ENCODE measurements at places on chromosomes 3 and 15.
A peak's percentile ranks its signal among the peaks of the same experiment; 100 is the strongest.

DNA sequence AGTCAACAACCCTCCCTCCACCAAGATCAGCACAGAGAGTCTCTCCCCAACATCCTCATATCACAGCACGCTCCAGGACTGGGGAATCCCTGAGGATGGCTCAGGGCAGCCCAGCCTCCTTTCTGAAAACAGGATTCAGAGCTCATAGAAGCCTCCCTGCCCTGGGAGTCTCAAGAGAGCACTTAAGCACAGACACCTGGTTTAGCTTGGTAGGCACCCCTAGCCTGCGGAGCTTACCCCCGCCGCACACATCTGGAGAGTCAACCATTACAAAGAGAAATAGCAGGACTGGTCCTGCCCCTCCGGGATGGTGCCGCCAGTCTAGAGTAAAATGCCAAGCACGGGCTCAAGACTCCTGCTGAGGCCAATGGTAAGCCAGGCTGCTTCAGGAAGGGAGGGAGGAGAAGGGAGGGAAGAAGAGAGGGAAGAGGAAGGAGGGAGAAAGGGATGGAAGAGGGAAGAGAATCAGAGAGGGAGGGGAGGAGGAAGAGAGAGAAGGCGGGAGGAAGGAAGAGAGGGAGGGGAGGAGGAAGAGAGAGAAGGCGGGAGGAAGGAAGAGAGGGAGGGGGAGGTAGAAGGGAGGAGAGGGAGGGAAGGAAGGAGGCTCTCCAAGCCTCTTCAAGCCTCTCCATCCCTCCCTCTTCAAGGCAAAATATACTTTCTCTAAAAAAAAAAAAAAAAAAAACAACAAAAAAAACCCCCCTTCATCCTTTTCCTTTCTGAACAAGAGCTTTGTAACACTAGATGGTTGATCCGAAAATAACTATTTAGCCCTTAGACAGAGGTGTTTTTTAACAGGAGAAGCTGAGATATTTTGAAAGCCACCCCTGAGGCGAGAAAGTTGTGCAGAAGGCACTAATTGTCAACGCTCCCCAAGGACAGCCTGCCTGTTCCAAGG, 278.6 kb upstream of the TLE3 start:
- DNase-seq, result no peak

DNA sequence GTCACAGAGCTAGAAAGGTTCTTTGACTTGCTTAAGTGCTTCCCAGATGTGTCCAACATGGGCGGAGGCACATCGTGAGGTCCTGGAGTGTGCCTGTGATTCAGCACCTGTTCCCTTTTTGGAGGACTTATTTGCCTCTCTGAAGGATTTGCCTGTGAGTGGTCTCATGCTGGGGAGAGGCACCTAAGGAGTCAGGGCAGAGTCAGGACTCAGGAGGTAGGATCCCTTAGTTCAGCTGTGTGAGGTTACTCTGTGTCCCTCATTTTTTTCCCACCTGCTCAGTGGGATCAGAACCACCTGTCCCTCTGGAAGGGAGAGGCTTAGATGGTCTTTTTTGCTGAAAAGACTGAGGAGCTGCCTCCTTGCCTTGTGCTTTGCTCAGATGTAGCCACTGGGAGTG, 3.0 kb downstream of the ZNF589 start:
- no peak for DNase-seq

DNA sequence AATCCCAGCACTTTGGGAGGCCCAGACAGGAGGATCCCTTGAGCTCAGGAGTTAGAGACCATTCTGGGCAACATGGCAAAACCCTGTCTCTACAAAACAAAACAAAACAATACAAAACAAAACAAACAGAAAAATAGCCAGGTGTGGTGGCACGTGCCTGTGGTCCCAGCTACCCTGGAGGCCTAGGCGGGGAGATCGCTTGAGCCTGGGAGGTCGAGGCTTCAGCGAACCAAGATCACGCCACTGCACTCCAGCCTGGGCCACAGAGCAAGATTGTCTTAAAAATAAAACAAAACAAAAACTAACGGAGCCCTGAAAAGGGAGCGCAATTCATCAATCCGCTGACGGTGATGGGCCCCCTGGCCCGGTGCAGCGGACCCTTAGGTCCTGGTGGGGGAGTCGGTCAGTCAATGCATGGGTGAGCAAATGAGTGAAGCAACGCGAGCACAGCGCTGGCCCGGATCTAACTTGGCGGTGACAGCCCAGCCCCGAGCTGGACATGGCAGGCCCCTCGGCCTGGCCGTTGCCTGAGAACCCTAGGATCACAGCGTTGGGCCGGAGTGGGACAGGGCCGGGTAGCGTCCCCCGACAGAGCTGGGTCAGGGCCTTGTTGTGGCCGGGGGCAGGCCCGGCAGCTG, 52.4 kb upstream of the BLM start:
- peak; percentile 81 for DNase-seq

GRCh38 chr3:20658491-20658890, 472.5 kb upstream of the SGO1 start:
- DNase-seq, result no peak

DNA sequence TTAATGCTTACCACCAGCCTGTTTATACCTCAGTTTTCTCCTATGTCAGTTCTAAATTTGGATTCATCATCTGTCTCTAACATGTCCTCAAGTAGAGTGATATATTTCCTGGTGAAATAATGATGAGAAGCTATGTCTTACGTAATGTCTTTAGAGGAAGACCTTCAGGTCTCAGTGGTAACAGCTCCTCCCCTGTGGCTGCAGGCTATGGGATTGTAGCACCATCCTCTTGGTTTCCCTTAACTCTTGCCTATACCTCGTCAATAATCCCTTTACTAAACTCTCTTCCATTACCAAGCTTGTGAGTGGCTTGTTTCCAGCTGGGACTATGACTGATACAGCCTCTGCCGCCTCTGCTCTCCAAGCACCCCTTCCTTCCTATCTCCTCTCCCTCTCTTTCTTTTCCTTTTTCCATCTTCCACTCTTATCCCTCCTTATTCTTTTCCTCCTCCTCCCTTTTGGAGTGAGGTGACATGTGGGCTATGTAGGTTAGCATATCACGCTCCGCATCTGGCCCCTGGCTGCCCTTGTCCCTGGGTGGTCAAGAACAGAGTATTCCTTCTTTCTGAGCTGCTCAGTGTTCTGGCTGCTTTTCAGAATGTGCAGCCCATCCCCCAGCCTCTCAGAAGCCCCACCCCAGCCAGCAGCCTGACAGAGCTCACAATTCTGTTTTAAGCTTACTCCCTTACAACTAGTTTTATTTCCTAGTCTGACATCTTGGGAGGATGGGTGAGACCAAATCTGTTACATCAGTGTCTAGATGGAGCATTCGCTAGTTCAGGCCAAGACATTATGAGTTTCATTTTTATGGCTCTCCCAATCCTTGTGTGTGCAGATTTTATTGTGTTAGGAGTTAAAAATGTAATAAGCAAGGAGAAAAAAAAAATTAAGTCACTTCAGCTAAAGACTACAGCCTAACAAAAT, 75.0 kb upstream of the RNU6-1 start:
- DNase-seq, result peak; percentile 69

- DNase-seq, result peak; percentile 22
These were observed 1.1 kb upstream of the CSRNP1 start for GRCh38 chr3:39154280-39155021.

DNA sequence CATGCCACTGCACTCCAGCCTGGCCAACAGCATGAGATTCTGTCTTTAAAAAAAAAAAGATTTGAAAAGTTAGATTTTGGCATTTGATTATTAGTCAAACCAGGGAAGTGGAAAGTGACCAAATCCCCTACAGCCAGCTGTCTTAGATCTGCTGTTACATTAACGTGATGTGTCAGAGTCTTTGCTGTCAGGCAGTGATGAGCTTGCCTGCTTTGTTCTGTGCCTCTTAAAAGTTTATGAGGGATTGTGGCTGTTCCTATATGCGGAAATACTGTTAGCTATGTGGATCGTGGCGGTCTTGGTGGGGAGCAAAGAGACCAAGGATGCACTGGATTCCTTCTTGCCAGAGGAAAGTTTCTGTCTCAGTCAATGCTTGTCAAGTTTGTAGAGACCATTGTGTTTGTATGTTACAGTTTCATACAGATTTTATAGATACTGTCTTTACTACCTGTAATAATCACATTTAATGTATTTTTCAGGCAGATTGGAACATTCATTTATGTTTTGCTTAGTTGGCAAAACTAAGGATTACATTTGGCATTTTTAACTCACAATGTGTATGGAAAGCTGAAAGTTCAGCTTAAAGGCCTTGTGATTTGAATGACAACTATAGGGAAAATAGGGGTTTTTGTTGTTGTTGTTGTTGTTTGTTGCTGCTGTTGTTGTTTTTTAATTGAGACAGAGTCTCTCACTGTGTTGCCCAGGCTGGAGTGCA, 137.4 kb downstream of the VPS8 start:
- DNase-seq, result no peak

DNA sequence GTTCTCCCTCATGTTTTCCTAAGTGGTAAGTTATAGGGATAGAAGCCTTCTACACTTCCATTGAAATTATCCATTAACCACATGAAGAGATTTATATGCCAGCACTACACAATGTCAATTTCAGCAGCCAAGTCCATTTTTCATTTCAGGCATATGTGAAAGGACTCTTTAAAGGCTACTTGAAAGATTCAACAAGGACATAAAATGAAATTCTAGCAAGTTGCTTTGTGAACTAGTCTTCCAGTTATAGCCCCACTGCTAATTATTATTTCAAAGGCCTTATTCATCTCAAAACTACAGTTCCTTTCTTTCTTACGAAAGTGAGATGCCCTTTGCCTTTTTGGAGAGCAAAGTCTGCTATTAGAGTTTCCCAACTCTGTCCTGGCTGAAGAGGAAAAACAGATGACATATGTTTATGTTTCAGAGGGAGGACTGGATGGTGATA, 66.0 kb upstream of the SLC2A2 start:
- no peak for DNase-seq

GRCh38 chr3:106305882-106306435, 437.1 kb upstream of the CBLB start:
- no peak for DNase-seq

- DNase-seq, result no peak
These were observed 153.5 kb downstream of the FNDC3B start for GRCh38 chr3:172192830-172193415.

DNA sequence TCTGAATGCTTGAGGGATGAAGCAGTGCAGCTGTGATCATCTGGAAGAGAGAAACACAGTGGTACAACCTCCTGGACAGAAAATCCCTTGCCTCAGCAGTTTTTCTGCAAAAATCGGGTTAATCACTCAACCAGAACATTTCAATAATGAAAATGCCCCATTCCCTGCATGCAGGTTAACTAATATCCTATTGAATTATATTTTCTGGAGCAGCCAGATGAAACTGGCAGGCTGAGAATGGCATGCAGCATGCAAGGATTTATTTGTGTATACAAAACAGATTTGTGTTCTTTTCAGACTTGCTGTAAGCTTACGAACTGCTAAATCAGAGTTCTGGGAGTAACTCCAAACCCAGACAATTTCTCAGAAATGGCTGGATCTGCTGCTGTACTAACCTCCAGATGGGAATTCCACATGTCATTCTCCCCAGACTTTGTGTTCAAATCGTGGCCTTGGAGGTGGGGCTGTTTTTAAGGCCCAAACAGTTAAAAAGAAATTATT, 39.1 kb downstream of the SLC9A9 start:
- DNase-seq, result no peak

GRCh38 chr3:185732782-185733181, 92.1 kb downstream of the IGF2BP2 start:
- DNase-seq, result no peak

GRCh38 chr15:79644091-79644490, 212.0 kb downstream of the MINAR1 start:
- DNase-seq, result no peak

DNA sequence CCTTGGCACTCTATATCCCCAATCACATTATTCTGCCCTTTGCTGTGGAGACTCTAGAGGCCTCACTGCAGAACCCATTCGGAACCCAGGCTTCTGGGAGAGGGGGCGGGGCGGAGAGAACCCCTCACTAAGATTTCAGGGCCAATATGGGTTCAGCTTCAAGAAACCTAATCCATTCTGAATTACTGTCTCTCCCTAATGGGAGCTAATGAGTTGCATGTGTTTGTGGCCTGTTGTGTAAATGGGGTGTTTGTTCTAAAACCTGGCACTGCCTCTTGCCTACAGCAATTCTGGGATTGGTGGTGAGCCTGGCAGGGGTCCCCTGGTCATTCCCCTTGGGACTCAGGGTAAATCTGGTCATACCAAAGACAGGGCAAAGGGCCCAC, 605 bp upstream of the RASL12 start:
- DNase-seq, result no peak

GRCh38 chr15:50059883-50060282, 59.1 kb downstream of the ATP8B4 start:
- DNase-seq, result no peak

DNA sequence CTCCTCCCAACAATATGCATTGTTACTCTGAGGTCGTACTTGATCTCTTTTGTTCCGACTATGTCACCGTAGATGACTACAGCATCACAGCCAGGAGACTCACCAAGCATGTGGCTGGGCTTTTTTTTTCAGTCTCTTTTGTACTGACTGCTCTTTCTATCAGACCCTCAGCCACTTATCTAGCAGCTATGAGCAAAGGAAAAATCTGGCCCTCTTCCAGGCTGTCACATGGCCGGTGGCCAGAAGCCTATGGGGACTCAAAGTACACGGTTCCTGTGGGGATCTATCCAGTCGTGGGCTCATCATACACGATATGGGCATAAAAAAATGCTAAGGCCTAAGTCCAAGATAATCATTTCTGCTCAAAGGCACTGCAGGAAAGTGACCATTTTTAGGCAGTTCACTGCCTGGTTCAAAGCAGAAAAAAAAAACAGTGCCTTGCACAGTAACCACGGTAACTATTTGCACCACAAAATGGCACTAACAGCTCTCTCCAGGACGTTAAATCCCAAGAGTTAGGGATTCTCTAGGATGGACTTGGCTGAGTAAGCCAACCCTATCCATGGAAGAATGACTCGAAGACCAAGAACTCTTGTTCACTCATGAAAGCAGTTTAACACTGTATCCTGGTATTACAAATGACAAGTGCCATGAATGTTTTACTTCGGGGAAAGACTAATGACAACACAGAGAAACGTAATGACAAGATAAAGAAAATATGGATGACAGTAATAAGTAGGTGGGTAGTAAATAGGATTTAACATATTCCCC, 50.3 kb downstream of the SHQ1 start:
- DNase-seq, result no peak

DNA sequence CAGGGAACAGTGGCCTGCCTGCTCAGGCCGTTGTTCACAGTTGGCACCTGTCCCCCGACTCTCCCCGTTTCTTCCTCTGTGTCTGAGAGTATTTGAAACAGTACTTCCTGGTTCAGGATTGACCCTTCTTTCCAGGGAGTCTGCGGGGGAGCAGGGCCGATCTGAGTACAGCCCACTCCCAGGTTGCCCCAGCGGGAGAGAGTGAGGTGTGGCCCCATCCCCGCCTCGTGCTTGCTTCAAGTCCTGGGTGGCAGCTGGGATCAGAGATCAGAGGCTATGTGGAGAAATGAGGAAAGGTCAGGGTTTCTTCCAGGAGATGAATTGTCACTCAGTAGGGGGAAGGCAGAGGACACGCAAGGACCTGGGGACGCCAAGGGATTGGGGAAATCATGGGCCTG, 6.5 kb upstream of the DLL4 start:
- no peak for DNase-seq

GRCh38 chr15:50675535-50676144, 11.0 kb downstream of the TRPM7 start:
- DNase-seq, result peak; percentile 45

- DNase-seq, result no peak
These were observed 13.0 kb downstream of the MRPL46 start for GRCh38 chr15:88454236-88454635.
